ENCODE measurements at places on chromosomes 6 and 20.

DNA sequence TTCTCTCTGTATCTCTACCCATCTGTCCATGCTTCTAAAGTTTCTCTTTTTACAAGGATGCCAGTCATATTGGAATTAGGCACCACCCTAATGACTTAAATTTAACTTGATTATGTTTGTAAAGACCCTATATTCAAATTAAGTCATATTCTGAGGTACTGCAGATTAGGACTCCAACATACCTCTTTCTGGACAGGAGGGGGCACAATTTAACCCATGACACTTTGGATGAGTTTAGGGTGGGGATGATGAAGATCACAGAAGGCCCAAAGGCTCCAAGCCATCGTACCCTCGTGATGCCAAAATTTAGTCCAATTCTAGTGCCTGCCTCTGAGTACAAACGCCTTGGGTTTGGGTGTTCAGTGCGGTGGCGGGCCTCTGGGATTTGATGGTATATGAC lies 15.0 kb upstream of the NKX2-2 start:
- DNase-seq = no peak

GRCh38 chr6:56040889-56041301 lies 165.5 kb upstream of the BMP5 start:
- peak; percentile 84 for DNase-seq

- DNase-seq = no peak
These were observed 9.9 kb upstream of the UST start for GRCh38 chr6:148736774-148737412.

DNA sequence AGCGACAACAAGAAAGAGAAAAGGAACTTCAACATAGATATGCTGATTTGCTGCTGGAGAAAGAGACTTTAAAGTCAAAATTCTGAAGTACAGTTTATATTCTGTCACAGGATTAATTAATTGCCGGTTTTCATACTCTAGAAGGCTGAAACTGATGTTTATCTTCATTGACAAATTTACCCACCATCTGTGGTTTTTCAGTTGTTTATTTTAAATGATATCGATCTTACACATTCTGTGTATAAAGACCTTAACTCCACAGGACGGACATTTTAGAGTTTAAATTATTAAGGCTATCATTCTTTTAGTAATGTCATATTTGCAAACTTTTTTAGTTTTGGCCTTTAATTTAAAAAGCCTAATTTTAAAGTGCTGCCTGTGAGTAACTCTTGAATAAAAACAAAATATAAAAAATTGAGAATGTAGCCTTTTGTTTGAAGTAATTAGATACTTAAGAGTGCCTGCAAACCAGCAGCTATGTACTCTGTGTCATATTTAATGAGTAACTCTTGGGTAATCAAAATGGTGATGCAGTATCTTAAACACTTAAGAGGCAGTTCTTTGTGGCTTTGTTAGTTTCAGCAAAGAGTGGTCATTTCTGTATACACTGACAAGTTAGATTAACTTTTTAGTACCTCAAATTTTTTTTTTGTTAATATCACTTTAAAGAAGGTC lies 59.3 kb downstream of the CDC5L start:
- peak; percentile 85 for DNase-seq

GRCh38 chr6:167789358-167789757 lies 37.4 kb upstream of the AFDN start:
- DNase-seq = no peak

GRCh38 chr6:77124604-77125003 lies 338.7 kb downstream of the HTR1B start:
- DNase-seq = peak; percentile 67

- DNase-seq = peak; percentile 37
These were observed 43.0 kb upstream of the PTGIS start for GRCh38 chr20:49610691-49611538.

GRCh38 chr6:6891949-6892461 lies 215.8 kb upstream of the RREB1 start:
- DNase-seq = no peak

DNA sequence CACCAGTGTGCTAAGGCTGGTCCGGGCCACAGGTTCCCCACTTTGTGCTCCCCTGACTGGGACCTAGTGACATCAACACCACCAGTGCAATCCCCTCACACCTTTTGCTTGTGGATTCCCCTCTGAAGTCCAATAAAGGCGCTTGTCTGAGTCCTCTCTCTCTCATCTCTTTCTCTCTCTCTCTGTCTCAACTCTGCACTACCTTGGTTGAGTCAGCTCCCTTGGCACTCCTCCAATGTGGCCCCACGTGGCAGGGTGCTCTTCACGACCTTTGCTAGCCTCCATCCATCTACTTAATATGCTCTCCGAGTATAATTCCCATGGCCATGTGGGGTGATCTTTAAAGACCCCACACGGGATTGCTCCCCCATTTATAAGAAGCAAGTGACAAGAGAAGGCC lies 385.0 kb downstream of the CD83 start:
- peak; percentile 47 for DNase-seq

GRCh38 chr6:166955865-166956443 lies 396 bp downstream of the RNASET2 start:
- peak; percentile 28 for DNase-seq

- no peak for DNase-seq
These were observed 33.8 kb downstream of the DLGAP4 start for GRCh38 chr20:36339646-36340592.

DNA sequence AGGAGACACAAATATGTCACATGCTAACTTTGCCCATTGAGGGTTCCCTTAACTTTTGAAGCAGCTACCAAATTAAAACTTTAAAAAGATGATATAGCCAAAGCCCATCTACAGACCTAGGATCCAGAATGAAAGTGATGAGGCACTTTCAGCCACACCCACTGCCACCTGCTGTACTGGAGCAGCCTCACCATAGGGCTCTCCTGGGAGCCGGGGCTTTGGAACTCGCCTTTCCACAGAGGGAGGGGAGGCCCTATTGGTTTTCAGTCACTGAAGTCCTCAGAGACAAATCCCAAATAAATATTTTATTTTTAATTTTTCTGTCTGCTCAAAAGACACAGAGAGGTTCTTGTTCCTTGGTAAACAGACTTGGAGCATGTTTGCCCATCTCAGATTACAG lies 238.1 kb upstream of the TAB2 start:
- DNase-seq = no peak

GRCh38 chr6:125124049-125124669 lies 29.4 kb upstream of the TPD52L1 start:
- peak; percentile 29 for DNase-seq

- DNase-seq = peak; percentile 16
These were observed 9.7 kb upstream of the ZSCAN9 start for GRCh38 chr6:28215425-28215824.

GRCh38 chr6:157282284-157282683 lies 41.0 kb downstream of the TMEM242 start:
- DNase-seq = no peak

GRCh38 chr20:52922436-52922835 lies 49.7 kb upstream of the TSHZ2 start:
- DNase-seq = no peak

GRCh38 chr20:7497985-7498384 lies 442.3 kb downstream of the HAO1 start:
- peak; percentile 94 for DNase-seq

GRCh38 chr6:38955861-38956260 lies 92.7 kb upstream of the GLP1R start:
- no peak for DNase-seq

- DNase-seq = no peak
These were observed 103.5 kb downstream of the CDH4 start for GRCh38 chr20:61355585-61355984.

DNA sequence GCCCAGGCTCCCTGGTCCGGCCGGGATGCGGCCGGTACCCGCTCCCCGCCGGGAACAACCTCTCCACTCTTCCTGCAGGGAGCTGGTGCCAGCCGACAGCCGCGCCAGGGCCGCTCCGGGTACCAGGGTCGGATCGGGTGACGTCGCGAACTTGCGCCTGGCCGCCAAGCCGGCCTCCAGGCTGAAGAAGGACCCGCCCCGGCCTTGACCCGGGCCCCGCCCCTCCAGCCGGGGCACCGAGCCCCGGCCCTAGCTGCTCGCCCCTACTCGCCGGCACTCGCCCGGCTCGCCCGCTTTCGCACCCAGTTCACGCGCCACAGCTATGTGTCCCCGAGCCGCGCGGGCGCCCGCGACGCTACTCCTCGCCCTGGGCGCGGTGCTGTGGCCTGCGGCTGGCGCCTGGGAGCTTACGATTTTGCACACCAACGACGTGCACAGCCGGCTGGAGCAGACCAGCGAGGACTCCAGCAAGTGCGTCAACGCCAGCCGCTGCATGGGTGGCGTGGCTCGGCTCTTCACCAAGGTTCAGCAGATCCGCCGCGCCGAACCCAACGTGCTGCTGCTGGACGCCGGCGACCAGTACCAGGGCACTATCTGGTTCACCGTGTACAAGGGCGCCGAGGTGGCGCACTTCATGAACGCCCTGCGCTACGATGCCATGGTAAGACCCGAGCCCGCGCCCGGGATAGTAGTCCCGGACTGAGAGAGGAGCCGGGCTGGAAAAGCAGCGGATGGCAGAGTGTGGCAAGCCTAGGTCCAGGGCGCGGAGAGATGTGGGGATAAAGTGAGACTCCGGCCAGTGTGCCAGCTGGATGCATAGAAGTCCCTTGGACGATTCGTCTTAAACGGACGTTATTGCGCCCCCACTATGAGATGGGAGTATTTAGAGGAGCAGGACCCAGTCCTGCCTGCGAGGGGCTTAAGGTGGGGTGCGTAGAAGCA lies at the start of gene NT5E:
Gene NT5E (plus strand): TSS at position 266 of the 942 bp plus-strand sequence. CDS start 57 bp downstream, at position 323.
- DNase-seq = peak; percentile 74

GRCh38 chr20:9103955-9104354 lies 35.1 kb downstream of the PLCB4 start:
- DNase-seq = no peak

GRCh38 chr6:111606620-111607115 lies 990 bp upstream of the TRAF3IP2 start:
- no peak for DNase-seq

- DNase-seq = peak; percentile 72
These were observed 97.8 kb upstream of the OGFRL1 start for GRCh38 chr6:71190809-71191208.

DNA sequence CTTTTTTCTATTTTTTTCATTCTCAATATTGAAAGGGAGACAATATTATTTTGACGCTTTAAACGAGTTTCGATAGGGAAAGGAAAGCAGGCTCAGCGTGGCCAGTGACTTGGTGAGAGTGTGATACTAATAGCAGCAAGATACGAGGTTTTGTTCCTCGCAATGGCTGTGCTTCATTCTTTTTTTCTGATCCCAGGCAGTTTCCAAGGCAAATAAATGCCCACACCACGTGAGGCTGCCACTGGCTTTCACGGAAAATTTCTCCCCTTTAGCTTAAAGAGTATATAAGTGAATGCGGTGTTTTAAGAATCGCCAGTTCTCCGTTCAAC lies 196.4 kb upstream of the ZNF184 start:
- DNase-seq = no peak

GRCh38 chr6:11218538-11219399 lies 13.7 kb downstream of the NEDD9 start:
- DNase-seq = no peak

DNA sequence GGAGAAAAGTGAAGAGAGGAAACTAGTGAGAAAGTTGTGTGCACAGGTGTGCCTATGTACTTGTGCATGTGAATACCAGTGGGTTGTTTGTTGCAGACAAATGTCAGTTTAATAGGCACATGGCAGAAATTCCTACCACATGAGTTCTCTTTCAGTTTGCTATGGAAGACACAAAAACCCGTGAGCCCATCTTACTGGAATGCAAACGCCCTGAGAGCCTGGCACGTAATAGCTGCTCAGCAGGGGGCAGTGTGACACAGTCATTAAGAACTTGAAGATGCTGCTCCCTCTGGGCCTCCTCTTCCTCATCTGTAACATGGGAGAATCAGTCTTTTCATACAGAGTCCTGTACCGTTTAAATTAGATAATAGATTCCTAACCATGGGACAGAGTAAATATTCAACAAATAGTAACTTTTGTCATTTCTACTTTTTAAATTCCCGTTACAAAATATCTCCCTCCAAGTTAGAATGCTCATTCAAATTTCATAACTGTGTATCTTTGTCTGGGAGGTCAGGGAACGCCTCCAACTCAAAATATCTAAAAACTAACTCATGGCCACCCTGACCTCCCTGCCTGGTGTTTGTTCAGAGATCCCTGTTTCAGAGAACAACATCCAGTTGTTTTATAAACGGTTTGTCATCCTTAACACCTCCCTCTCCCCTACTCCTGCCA lies 802.9 kb downstream of the MAFB start:
- peak; percentile 95 for DNase-seq

GRCh38 chr20:986733-987355 lies 15.3 kb downstream of the RSPO4 start:
- DNase-seq = no peak

DNA sequence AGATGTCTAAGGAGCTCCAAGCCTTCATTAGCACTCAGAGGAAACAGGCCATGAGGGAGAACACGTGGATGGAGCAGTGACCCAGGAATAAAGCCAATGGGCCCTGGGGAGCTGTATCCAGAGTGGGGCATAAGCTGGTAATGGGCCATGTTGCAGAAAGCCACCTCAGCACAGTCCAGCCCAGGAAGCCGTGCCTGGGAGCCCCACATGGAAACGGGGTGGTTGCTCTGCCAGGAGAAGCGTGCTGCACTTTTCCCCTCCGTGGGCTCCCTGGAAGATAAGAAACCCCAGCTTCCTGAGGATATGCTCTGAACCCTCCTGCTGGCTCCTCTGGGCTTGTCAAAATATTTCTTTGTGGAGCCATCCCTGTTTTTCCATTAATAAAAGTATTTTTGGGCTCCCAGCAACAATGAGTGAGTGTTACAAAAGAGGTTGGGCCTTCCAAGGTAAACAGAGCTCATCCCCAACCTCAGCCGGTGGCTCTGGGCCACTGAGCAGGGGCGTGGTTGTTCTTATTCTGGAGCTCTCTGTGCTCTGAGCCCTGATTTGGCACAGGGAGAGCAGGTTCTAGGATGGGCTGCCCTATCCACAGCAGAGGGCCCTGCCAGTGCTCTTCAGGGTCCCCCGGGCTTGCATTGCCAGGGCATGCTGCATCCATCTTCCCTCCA lies 31.2 kb upstream of the NFATC2 start:
- peak; percentile 21 for DNase-seq

- DNase-seq = no peak
These were observed 31.8 kb downstream of the SLX4IP start for GRCh38 chr20:10466855-10467254.

DNA sequence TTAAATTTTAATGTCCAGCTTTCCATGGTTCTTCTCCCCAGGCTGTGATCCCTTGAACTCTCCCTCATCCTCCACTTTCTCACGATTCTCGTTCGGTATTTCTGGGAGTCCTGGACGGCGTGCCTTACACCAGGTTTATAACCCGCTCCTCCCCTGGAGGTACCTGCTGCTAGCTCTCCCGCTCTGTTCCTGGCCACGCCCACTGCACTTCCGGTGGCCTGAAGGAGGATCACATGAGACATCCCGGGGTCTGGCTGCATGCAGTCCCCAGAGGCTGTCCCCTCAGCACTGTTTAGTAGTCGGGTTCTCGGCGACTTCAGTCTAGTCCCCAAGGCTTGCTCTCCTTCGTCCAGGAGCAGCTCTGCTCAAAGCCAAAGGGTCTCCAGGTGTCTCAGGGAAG lies 28.4 kb upstream of the GCLC start:
- DNase-seq = no peak

- DNase-seq = no peak
These were observed 165.0 kb upstream of the SCGN start for GRCh38 chr6:25487012-25487411.
